NCI-H748 treated with DMSO at 0.1 percent for 48 hours (cell line): ENCODE measurements at places on chromosomes 12 and 14.

DNA sequence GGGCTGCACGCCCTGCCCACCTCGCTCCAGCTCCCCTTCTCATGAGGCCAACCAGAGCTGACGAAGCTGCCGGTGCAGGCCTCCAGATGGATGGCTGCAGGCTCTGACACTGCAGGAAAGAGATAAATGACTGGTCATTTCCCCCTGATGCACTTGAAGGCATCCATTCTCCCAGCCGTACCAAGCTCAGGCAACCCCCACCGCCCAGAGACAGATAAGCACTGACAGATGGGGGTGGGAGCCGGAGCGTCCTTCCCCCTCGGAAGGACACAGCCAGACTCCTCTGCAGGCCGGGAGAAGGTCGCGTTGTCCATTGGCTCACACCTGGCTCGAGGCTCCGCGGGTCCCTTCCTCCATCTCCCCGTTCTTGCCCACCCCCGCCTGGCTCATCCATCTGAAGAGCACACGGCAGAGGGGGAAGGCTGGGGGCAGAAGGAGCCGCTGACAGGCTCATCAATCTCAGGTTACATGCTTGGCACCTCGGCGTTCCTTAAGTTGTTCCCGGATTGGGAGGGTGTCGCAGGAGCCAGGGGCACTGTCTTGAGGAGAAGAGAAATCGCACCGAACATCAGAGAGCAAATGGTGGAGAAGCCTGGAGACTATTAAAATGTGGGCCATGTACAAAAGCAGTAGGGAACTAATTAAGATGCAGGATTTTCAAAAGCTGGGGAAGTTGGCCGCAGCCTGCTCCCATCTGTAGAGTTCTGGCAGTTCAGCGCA, 151.6 kb downstream of the DPF3 start:
- DNase-seq = no peak

DNA sequence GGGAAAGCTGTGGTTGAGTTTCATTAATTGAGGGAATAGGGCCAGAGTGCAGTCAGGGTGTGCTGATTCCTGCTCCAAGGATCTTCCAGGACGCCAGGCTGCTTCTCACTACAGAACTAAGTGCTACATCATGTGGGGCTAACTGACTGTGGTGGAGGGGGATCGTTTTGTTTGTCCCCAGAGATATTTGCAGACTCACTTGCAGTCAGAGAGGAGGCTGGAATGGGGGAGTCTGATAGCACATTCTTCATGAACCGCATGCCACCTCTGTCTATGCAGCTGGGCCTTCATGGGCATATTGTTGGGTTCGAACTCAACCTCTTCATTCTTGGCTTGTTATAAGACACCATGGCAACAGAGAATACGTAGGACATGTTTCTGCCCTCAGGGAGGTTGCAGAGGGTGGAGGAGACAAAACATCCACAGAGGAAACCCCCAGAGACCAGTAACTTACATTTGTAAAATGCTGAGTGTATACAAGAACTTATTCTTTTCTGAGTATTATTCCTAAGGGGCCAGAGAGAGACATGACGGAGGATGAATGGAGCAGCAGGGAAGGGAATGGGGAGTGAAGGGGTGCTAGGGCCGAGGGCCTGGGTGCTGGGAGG, 13.0 kb downstream of the KRT7 start:
- DNase-seq = no peak

DNA sequence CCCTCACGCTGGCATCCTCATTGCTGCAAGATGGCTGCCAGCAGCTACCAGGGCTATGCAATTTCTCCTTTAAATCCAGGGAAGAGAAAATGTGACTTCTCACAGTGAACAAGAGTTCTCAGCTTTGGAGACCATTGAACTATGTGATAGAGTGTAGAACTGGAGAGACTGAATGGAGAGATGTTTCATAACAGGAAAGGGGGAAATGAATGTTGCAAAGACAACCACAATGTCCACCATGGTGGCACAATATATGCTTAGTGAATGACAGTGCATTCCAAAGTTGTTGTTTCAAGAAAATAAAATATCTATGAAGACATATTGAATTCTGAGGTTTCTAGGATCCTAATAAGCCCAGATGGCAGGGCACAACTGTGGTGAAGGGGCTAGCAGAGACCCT, 13.2 kb upstream of the COCH start:
- no peak for DNase-seq

- no peak for DNase-seq
Measured at GRCh38 chr12:56670836-56671235, 17.2 kb downstream of the PTGES3 start.
